Kasumi-1 (cell line): ENCODE measurements at places on chromosomes 5 and 9.

DNA sequence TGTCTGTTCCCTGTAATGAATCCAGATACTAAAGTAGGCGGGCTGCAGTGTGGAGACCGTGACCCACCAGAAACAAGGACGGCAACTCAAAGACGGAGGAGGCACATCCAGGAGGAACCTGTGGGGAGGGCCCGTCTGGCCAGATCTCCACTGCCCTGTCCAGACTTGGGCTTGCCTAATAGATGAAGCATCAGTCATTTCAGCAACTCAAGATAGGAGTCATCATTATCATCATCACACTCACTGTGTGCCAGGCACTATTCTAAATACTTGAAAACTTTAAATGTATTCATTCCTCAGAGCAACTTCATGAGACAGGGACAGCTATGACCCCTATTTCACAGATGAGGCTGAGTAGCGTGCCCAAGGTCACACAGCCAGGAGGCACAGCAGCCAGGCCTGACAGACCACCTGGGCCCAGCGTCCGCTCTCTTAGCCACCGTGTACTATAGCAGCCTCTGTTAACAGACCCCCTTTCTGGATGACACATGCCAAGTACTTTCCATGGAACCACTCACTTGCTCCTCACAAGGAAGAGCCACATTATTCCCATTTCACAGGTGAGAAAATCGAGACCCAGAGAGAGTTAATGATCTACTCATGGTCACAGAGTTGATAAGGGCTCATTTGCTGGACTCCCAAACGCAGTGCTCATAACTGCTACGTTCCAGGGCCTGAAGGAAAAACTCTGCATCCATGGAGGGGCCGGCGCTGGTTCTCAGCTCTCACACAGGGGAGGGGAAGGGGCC, 4.9 kb upstream of the IL4 start:
- DNase-seq, result no peak

DNA sequence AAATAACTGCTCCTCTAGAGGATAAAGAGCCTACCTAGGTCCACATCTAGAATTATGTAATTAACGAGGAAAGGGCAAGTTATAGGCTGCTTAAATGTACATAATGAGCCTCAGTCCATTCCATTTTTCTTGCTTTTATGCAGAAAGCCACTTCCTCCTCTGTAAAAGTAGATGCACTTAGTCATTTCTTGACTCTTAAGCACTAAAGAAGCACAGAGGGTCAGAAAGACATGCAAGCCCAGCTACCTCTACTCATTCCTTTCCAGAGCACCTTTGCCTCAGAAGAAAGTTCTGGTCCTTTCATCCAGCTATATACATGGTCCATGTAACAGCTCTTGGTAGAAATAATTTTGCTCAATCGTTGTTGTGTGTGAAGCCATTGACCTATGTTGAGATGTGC, 308.0 kb upstream of the NREP start:
- DNase-seq, result no peak

DNA sequence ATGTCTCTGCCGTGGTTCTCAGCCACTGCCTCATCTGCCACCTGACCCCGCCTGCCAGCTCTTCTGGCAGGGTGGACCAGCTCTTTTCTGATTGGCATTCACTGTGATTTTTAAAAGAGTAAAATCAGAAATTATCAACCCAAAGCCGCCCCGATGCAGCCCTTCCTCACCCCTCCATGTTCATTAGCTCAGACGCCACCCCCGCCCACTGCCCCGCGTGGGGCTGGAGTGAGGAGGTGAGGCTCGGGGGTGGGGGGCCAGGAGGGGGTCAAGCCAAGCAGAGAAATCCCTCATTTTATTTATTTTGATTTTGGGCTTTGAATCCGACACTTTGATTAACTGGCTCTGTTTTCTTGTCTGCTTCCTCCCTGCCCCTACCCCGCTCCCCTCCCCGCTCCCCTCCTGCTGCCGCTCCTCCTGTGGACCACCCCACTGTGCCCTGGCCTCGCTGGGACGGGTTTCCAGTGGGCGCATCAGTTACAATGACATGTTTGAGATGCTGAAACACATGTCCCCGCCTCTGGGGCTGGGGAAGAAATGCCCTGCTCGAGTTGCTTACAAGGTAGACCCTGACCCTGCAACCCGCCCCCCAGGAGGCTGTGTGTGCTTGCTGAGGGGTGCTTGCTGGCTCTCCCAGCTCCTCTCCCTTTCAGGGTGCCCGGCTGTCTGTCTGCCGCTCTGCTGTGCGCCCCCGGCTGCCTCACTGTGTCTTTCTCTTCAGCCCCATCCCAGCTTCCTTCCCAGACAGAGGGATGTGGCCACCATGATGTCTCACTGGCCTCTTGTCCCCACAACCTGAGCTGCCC, 224.9 kb downstream of the CACNA1B start:
- no peak for DNase-seq

DNA sequence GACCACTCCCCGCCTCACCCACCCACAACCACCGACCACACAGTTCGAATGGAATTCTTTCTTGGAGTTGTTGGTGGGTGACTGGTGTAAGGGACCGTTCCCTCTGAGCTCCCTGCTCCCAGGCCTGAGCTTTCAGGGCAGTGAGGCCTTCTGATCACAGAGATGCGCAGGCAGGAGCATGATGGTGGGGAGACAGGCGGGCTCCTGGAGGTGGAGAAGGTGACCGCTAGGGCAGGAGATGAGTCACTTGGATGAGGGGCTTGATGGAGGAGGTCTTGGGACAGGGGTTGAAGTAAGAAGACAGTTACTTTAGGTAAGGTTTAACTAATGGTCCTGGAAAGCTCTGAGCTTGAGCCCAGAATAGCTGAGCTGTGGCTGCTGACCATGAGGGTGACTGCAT, 88.5 kb downstream of the HSPA4 start:
- DNase-seq, result no peak

DNA sequence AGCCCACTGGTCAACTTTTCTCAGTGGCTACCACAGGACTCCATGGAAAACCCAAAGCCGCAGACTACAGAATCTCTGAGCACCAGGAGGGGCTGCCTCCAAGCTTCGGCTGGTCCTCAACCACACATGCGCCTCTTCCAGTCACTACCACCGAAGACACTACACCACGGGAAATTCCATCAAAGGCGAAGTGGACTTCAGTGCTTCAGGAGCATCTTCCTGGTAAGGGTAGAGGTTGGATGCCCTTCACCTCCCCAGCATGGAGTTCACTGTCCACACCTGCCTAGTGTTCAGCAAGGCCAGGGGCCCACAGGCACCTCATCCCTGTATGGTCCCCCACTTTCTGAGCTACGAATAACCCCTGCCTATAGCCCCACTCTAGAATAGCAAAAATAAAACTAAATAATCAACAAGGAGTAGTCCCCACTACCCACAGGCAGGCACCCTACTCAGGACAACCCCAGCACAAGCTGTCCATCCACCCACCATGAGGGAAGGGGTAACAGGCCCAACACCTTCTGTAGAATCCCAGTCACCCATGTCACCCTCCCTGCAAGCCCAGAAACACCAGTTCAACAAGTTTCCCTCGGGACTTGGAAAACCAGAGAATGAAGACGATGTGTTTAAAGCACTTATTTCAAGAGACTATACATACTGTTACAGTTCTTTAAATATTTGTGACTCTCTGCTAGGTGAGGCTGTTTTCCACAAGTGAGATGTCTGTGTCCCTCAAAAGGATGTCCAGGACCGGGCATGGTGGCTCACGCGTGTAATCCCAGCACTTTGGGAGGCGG, 2.6 kb downstream of the VDAC1 start:
- DNase-seq, result no peak

- no peak for DNase-seq
Observed at GRCh38 chr5:34045996-34046395, 3.0 kb upstream of the C1QTNF3 start.

DNA sequence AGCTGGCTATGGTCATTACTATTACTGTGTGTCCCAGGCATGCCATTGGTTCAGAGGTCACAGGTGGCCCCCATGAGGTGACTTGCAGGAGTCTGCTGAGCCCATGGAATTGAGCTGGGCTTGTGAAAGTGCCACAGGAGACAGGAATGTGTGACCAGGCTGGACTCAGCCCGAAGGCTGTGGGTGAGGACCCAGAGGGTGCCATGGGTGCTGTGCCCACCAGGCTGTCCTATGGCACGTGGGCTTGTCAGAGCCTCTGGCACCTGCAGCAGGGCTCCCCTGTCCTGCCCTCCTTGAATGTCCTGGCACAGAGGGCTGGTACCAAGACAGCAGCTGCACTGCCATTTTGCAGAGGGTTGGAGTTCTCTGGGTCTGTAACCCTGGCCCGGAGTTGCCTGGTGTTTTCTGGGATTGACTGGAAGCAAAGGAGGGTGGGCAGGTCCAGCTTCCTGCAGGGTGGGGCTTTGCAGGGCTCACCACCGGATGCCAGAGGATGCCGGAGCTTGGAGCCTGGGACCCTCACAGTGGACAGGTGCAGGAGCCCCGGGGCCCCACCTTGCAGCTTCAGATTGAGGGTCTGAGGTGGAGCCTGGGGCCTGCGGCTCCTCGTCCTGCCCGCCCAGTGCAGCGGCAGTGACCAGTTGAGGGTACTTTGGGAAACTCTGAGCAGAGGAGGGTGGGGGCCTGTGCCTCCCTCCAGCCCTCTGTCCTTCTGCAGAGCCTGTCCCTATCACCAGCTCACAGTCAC, 14.2 kb downstream of the COL5A1 start:
- DNase-seq, result no peak

- DNase-seq, result peak; percentile 51
Observed at GRCh38 chr9:7342229-7342628, 457.3 kb downstream of the DMAC1 start.

DNA sequence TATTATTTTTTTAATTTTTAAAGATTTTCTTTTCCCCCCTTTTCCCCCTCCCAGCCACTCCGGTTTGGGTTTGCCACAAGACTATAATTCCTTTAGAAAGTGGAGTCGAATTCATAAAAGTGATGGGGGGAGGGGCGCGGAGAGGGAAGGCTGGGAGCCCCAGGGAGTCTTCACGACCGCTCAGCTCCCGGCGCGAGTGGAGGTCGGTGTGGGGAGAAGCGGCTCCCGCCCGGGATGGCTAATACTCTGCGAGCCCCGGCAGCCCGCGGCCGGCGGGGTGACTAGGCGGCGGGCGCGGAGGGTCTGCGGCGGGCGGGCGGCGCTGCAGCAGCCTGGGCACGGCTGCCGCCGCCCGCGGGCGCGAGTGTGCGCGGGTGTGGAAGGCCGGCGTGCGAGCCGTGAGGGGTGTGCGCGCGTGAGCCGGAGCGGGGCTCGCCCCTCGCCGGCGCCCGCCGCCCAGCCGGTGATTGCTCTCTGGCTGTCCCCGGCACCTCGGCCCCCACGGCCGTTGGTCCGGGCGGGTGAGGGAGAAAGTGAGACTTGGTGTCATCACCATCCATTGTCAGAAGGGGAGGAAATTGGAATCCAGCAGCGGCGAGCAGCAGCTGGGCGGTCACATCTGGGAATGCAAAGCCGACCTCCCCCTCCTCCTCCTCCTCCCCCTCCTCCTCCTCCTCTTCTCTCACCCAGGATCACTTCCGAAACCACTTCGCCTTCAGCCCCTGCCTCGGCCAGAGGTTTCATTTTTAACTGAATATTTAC, at the start of gene PARP8:
Gene PARP8 (plus strand): TSS at position 377 of the 762 bp plus-strand sequence. CDS start 459 bp downstream, outside the sequence.
- DNase-seq, result peak; percentile 85

- DNase-seq, result no peak
Observed at GRCh38 chr5:579746-580366, 32.3 kb upstream of the CEP72 start.

GRCh38 chr5:57932761-57933160, 450.1 kb upstream of the ACTBL2 start:
- DNase-seq, result no peak

DNA sequence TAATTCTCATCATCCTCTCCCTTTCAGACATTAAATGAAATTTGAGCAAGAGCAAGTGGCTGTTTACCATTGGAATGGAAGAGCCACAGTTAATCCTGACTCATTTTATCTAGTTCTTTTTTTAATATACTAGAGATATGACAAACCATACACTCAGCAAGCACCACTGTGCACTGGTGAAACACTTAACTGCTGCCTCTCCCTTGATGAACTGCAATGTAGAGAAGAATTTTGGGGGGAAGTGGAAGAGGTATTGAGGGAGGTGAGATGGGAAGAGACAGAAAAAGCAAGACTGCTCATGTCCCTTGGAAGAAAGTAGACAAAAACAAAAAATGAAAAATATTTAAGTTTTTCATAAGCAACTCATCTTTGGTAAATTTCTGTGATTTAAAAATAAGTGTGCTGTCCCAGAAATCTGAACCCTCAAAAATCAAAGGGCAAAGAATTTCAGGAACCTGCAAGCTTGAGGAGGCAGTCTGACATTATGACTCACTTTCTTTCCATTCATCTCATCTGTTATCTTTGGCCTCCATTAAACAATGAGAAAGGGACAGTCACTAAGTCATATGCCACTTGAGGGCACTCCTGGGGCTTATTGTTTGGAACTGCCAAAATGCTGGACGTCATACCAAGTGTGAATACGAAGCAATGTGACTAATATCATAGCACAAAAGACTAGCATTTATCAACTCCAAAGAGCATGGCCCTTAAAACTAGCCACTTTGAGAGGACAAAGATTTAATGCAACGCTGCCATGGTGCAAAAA, 566.8 kb upstream of the DMAC1 start:
- DNase-seq, result no peak

DNA sequence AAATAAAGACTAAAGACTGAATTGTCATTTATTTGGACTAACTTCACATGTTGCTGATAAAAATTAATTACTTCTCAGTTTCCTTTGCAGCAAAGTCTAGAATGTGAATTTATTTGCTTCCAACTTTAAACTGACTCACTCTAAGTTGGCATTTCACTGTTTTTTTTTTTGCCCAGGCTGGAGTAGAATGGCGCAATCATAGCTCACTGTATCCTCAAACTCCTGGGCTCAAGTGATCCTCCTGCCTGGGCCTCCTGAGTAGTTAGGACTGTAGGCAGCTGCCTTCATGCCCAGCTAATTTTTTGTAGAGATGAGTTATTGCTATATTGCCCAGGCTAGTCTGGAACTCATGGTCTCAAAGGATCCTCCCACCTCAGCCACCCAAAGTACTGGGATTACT, 3.5 kb downstream of the CCNB1 start:
- DNase-seq, result no peak

- no peak for DNase-seq
Observed at GRCh38 chr9:104879555-104880309, 48.2 kb downstream of the ABCA1 start.

DNA sequence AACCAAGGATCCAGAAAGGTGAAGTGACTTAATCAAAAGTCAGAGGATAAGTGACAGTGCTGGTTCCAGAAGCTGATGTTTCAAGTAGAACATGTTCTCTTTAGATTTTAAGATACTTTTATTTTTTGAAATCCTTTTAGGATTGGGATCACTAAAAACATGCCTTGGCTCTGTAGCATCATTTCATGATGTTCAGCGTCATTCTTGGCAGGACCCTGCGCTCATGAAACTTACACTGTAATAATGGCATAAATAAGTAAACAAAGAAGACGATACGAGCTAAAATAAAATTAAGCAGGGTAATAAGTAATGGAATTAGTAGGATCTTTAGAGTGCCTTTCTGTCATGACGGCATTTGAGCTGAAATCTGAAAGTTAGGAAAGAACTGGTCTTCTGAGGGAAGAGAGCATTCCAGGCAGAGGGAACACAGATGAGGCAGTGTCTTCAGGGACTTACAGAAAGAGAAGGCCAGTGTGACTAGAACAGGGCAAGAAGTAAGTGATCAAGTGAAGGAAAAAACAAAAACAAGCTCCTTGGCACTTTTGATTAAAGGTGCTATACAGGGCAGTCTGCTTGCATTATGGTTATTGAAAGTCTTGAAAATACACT, 19.9 kb downstream of the CTNNA1 start:
- no peak for DNase-seq

- DNase-seq, result no peak
Observed at GRCh38 chr9:88998911-88999310, 7.6 kb downstream of the S1PR3 start.
